Left colon (tissue), 2 donors: ENCODE measurements at places on chromosomes 16 and 17.

- DNase-seq, result no peak
Observed at GRCh38 chr17:65022751-65023700, 33.5 kb downstream of the GNA13 start.

DNA sequence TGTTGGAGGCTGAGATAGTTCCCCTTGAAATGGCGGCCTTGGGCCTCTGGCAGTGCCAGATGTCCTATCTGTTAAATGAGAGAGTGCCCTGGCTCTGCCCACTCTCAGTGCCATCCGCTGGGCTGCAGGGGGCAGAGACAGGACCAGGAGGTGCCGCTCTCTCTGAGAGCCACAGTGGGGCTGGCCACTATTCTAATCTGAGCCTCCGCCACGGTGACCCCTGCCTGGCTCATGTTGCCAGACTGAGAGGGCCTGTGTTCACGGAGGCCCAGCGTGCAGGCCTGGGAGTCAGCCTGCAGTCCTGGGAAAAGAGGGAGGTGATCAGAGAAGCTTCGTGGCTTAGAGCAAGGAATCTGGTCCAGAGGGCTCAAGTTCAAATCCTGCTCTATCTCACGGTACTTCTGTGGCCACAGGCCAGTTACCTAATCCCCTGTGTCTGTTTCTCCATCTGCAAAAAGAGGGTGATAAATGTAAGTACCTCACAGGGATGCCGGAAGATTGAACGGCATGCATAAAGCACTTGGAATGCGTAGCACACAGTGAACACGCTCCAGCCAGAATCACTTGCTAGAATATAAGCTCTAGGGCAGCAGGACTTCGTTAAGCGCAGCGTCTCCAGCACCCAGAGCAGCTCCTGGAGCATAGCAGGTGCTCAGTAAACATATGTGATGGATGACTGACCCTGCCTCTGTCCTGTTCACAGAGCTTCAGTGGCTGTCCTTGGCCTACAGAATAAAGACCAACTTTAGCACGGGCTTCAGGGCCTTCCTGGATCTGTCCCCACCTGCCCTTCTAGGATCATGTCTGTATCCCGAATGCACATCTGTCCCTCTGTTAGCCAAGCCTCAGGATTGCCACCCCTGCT lies 6.3 kb downstream of the ATP2A3 start:
- DNase-seq, result no peak

- DNase-seq, result no peak
Observed at GRCh38 chr16:57741660-57742191, 6.2 kb downstream of the KATNB1 start.

- DNase-seq, result no peak
Observed at GRCh38 chr16:53781023-53781605, 77.2 kb downstream of the FTO start.

DNA sequence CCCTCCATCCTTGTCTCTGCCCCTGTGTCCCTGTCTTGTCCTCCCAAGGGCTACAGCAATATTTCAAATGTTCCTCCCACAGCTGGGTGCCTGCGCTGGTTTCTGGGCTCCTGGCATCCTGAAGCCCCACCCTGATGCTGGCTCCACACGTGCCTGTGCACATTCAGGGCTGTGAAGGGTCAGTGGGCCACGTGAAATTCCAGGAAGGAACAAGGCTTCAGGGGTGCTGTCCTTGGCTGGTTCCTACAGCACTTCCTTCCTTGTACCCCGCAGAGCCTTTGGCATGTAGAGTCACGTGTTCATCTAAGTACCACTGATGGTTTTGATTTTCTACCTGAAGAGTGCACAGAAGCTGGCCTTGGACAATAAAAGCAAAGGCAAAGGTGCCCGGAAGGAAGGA lies 57.7 kb upstream of the NLK start:
- DNase-seq, result no peak

- DNase-seq, result no peak
Observed at GRCh38 chr17:19718613-19719354, 2.4 kb upstream of the SLC47A2 start.

GRCh38 chr17:59641799-59642484 lies 22.2 kb downstream of the CLTC start:
- DNase-seq, result no peak

DNA sequence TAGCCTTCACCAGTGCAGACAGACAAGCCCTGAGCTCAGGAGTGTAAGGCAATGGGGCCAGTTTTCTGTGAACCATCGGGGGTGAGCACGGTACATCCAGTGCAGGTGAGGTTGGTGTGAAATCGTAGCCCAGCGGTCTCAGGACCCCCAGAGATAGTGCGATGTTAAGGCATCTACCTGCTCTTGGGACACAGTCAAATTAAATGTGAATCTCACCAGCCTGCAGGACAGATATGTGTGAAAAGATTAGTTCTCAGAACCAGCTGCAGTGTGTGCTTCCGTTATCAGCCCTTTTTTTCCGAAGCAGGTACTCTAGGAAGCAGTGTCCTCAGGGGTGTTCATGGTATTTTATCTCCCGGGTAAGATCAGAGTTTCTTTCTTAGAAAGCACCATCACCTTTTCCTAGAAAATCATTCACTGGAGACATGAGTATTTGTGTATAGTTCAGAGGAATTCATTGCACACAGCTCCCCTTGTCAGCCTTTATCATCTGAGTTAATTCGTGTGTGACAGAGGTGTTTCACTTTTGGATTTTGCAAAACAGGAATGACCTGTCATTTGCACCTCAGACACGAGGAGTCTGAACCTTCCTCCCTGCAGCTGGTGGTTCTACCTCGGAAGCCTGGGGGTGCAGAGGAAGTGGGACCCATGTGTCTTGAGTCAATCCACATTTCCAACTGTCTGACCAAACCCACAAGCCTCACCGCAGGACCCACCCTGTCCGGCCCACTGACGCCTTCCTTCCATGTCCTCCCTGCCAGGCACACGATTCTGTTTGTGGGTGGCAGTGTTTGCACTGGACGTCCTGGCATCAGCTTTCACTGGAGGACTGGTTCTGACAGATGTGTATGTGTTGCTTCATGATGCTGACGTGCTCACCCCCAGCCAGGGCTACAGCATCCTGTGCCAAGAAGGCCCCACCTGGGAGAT lies 107.8 kb downstream of the CLEC16A start:
- no peak for DNase-seq

- DNase-seq, result no peak
Observed at GRCh38 chr17:11707586-11707985, 109.3 kb downstream of the DNAH9 start.

DNA sequence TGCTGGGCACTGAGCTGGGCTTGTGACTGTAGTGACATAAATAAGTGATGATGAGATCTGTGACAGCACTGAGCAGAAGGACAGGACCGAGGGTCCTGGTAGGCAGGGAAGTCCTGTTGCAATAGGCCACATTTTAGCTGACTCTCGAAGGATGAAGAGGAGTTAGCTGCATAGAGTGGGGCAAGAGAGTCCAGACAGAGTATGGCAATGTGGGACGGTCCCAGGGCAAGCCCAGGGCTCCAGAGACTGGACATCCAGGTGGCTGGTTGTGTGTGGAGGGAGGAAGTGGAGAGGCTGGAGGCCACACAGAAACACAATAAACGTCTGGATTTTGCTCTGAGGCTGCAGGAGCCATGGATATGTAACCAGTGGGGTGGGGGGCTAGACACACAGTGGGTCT lies 64.5 kb upstream of the ZNF423 start:
- no peak for DNase-seq
